ENCODE measurements at places on chromosomes 4 and X. TPM values are rescaled to one million over a fixed set of nuclear protein-coding genes. Genes with fewer than 3 reads are reported as not detected.

- DNase-seq, result no peak
These were observed 17.3 kb downstream of the FNIP2 start for GRCh38 chr4:158786121-158786601.

DNA sequence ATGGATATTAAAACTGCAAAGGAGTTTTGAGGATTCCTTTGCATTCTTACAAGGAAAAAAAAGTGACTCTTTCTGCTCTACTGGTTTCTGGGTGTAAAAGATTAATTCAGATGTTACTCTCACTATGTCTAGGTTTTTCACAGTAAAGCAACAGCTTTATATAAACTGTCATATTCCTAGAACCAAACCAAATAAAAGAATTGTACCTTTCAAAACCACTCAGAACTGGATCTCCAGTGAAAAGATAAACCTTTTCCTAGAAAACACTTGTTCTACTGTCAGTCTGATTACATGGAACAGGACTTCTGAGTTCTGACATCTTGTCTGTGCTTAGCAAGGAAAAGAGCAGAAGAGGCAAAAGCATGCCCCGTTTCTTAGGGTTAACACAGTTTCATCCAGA lies 5.0 kb upstream of the PPID start:
- DNase-seq, result no peak

GRCh38 chr4:7309181-7309580 lies 116.8 kb downstream of the SORCS2 start:
- DNase-seq, result no peak

- peak; percentile 13 for DNase-seq
These were observed 250.1 kb downstream of the SNCA start for GRCh38 chr4:89586864-89587263.

- DNase-seq, result no peak
These were observed 611.9 kb downstream of the STPG2 start for GRCh38 chr4:97531351-97531750.

The TEX13C gene
- not detected for polyA plus RNA-seq

The SFRP2 gene
- not detected for polyA plus RNA-seq

The KLHL5 gene
- 19.6 TPM for polyA plus RNA-seq
